Stimulated activated CD4-positive, alpha-beta T cell treated with anti-CD3 and anti-CD28 coated beads, Interleukin-12 subunit alpha, Interleukin-12 subunit beta, amount 100 ng/mL, for 24 hours (primary cell): ENCODE measurements at places on chromosomes 13 and 19.
A peak's percentile ranks its signal among the peaks of the same experiment; 100 is the strongest.

DNA sequence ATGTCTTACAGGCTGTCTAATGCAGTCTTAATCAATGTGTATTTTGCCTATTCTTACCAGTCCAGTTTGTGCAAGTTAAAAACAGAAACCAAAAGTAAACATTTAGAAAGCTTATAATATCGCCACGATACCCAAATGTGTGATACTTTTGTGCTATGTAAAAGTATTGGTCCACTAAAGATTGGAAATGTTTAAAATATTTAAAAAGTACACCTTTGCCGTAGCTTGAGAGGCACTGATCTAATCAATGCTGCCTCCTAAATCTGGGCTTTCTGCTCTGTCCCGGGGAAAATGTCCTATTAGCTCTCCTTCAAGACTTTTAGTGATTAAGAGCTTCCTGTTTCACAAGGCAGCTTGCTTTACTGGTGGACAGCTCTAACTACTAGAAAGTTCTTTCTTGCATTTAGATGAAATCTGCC, 64.7 kb downstream of the DNAJC15 start:
- DNase-seq: no peak

DNA sequence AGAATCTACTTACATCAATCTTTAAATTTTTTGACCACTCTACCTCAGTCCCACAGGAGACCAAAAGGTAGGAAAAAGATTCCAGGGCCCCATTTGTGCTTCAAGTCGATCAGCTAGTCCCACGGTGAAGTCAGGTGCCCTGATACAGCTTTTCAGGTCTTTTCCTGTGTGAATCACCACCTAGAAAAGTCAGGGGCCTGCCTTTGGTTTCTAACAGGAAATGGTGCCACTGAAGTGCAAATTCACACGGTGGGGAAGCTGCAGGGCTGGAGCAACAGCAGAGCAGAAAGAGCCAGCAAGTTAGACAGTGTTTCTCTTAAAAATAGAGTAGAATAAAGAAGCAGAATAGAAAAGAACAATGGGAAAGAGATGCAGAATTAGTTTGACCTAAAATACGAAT, 107.5 kb downstream of the KLF12 start:
- peak; percentile 41 for DNase-seq

DNA sequence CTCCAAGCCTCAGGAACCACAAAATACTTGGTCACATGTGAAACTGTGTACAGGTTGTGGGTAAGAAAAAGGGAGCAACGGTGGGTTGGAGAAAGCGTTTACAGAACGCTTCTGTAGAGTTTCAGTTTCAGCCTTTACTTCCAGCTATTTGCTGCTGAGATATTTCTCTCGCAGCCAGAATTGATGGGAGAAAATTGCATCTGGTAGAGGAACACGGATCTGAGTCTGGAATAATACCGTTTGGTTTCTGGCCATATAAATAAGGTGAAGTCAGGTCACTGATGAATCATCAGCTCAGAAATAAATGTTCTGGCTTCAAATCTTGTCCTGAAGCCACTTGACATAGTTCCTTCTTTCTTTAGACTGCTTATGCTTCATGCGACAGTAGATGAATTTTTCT, 20.3 kb upstream of the RFC3 start:
- DNase-seq: no peak

DNA sequence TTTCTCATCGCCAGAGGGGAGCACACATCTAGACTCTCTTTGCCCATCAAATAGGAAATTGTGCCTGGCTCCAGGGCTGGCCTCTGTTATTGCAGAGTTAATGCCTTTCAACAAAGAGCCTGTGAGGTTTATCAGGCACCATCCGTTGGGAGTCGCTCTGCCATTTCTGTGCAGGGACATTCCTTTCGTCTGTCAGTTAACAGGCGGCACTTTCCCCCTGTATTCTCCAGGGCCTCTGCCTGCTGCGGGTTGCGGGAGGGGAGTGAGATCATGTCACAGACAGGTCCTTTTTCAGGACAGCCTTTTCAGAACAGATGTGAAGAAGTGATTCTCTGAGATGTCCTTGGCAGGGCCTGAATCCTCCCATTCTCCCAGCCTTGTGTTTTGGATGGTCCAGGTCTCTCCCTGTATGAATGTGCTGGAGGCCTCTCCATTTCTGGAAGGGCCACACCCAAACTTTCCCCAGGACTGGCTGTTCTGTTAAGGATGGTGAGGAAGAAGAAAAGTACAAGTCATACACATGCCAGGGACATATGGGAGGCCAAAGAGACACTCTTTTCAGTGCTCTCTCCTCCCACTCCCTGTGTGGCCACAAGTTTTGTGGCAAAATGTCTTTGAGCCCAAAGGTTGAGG, 14.9 kb downstream of the SERP2 start:
- DNase-seq: no peak

GRCh38 chr19:33134571-33135041, 2.7 kb downstream of the WDR88 start:
- peak; percentile 58 for DNase-seq

GRCh38 chr13:30581582-30581981, 36.1 kb upstream of the USPL1 start:
- DNase-seq: no peak

DNA sequence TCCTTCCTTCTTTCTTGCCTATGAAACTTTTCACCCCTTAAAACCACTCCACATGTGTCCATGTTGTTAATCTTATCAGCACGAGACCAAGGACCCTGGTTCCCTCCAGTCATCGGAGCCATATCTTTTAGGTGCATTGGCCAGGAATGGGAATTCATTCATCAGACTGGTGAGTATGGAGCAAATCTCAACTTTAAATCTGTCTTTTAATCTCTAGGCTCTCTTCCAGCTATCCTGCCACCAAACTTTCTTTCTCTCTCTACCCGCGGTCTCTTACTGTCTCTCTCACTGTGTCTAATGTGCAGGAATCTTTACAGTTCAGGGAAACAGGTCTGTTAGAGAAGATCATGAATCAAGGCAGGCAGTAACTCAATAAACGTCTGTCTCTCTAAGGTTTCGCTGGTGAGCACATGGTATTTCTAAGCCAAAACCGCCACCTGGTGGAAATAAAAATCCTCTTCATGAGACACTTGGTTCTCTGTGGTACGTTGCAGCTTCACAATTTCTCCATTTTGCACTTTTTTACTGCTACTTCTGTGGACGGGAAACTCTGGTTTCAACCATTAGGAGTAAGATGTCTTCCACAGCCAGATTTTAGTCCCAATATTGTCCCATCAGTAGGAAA, 16.1 kb downstream of the LGALS16 start:
- DNase-seq: peak; percentile 13

- no peak for DNase-seq
Measured at GRCh38 chr19:19624032-19624570, 3.9 kb downstream of the LPAR2 start.

GRCh38 chr19:21707065-21707464, 60.3 kb downstream of the ZNF100 start:
- DNase-seq: no peak

DNA sequence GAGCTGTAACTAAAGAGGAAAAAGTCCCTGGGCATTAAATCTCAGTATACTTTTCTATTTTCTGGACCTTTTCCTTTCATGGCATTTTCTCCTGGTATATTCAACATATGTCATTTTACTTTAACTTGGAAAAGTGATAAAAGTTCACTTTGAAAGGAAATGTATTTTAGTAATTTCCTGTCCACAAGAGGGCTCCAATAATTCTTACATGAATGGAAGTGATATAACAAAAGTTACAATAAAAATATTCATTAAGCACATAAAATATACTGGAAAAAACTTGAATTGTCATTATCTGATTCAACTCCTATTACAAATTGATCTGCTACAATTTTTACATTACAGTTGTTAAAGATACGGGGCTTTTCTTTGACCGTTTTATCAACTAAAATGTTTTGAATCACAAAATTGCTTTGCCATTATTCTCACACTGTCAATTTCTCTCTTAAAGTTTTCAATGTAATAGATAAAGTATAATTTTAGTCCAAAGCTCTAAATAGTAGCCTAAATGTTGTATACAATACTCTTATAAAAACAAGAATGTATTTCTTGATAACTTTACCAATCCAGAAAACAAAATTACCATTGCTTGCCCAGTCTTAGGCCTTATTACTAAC, 4.9 kb downstream of the UBL3 start:
- no peak for DNase-seq

DNA sequence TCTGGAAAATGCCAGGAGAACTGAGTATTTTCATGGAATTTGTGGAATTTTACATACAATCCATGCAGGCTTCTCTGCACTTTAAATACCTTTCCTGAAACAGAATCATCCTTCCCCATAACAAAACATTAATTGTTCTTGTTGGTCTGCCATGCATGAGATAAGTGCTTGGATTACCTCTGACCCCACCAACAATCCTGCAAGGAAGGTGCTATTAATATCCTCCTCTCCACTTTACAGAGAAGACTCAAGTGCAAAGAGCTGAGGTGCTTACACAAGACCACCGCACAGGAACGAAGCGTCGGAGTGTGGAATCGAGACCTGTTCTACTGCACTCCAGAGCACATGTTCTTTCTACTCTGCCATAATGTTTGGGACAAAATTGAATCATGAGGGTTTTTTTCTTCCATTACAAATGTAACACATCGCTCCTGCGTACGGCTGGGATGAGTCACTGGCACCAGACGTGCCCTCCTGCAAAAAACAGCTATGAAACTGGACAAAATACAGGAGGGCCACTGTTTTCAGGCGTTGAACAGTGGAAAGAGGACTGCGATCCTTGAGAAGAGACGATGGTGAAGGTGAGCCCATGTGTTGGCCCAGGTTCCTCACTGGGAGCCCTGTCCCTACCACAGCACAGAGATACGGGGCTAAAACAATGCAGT, 12.9 kb upstream of the LRRC4B start:
- no peak for DNase-seq

- no peak for DNase-seq
Measured at GRCh38 chr13:49210114-49210513, 10.0 kb upstream of the MLNR start.

- no peak for DNase-seq
Measured at GRCh38 chr13:39283072-39283471, 244.8 kb downstream of the NHLRC3 start.

GRCh38 chr19:30376272-30376671, 4.1 kb downstream of the ZNF536 start:
- no peak for DNase-seq

DNA sequence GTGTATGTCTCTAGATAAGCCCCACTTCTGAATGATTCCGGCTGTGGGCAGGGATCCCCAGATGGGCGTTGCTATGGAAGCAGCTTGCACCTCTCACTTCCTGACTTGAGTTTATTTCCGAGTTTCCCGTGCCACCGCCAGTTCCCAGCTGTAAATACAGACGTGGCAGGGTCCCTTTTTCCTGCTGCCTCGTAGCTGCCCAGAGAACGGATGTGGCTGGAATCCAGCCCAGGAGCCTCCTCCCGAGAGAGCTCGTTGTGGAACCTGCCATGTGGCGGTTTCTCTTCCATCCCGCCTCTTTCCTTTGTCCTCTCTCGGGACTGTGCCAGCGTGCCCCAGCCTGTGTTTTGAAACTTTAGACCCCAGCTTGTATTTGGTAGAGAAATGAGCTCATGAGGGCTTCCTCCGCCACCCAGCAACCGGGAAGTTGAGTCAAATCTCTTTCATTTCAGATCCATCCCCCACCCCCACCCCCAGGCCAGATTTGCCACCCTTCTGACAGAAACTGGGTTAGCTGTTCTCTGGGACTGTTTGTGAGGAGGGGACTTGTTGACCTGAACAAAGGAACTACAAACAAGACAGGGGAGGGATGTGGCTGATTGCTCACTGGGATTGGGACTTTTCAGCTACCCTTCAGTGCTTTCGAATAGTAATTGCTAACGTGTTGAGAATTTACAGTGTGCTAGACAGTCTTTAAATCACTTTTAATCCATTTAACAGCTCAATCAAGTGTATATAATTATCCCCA, 96.6 kb downstream of the SIPA1L3 start:
- DNase-seq: peak; percentile 24

- no peak for DNase-seq
Measured at GRCh38 chr13:51770160-51770559, 33.8 kb downstream of the DHRS12 start.

DNA sequence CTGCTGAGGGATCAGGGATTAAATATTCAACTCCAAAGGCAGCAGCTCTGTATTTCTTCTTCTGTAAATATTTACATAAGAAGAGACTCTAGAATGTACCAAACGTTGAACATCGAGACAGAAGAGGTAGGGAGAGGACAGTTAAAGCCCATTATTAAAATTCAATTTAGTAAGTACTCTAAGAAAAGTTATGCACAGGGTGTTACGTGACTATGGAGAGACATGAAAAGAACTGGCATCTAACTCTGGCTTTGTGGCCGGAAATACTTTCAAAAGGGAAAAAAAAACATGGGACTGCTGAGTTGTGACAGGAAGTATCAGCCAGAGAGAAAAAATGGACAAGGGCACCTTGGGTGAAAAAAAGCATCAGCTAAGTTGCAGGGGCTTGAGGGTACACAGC, 36.7 kb downstream of the LNX2 start:
- DNase-seq: no peak

- peak; percentile 62 for DNase-seq
Measured at GRCh38 chr19:6677883-6678689, 8.1 kb upstream of the TNFSF14 start.

DNA sequence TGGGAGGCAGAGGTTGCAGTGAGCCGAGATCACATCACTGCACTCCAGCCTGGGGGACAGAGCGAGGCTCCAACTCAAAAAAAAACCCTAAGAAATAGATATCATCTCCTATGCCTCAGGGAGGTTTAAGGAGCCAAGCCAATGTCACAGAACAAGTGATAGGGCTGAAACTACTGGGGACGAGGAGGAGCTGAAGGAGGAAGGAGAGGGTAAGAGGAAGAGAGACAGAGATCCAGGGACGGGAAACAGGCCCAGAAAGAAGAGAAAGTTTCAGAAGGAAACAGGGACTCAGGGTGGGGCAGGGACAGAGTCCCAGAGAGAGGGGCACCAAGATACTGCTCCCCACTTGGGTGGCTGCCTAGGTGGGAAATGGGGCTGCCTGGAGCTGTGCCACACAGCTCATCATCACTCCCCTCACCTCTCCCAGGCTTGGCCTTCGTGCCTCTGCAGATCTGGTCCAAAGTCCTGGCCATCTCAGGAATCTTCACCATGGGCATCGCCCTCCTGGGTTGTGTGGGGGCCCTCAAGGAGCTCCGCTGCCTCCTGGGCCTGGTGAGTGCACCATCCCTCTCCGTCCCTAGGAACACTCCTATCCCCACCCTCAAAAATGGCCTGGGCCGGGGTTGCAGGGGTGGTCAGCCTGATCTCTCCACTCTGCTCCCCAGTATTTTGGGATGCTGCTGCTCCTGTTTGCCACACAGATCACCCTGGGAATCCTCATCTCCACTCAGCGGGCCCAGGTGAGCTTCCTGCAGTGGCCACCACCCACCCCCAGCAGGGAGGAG, 1.5 kb downstream of the CD37 start:
- DNase-seq: no peak

DNA sequence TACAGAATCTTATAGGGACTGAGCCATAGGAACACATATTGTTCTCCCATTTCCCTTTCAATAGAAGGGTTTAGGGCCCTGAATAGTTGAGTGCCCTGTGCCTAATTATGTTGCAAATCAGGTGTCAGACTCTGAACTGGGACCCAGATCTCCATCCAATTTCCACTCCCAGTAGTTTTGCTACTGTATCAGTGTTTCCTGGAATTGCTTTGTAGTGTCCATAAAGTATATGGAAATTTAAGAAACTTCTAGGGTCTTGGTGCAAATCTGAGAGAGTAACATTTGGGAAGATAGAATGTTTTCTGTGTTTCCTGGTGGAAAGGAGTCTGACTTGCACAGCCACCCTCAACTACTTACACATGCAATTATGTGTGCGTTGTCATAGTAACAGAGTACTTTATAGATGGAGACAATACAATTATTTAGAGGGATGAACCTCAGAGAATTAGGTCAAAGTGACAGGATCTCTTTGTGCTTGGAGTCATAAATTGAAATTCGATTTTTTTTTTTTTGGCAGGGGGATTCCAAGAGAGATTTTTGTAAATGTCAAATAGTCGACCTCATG, 646 bp upstream of the SLC10A2 start:
- no peak for DNase-seq
